ENCODE measurements at places on chromosomes 7 and 10.

- no peak for DNase-seq
Observed at GRCh38 chr7:108156897-108157605, 26.9 kb upstream of the LAMB4 start.

GRCh38 chr10:1153251-1153763 lies 97.1 kb downstream of the WDR37 start:
- DNase-seq, result peak; percentile 39

GRCh38 chr7:117113871-117114270 lies 160.6 kb downstream of the ST7 start:
- no peak for DNase-seq

DNA sequence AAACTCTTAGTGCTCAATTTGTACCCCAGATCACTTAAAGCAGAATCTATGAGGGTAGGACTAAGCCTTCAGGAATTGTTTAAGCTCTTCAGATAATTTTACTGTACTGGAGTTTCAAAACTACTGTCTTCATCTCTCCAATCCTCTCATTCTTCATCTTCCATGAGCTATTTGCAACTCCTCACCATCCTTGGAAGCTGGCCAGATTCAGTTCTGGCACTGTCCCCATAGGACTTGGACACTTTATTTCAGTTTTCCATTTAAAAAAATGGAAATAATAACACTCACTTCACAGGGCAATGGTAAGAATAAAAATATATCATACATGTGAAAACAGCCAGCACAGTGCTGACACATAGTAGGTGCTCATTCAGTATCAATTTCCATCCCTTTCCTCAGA lies 74.6 kb downstream of the PPP1R17 start:
- DNase-seq, result no peak

GRCh38 chr7:157622000-157622399 lies 285.2 kb downstream of the DNAJB6 start:
- peak; percentile 63 for DNase-seq

GRCh38 chr7:3082831-3083230 lies 39.2 kb upstream of the CARD11 start:
- no peak for DNase-seq

DNA sequence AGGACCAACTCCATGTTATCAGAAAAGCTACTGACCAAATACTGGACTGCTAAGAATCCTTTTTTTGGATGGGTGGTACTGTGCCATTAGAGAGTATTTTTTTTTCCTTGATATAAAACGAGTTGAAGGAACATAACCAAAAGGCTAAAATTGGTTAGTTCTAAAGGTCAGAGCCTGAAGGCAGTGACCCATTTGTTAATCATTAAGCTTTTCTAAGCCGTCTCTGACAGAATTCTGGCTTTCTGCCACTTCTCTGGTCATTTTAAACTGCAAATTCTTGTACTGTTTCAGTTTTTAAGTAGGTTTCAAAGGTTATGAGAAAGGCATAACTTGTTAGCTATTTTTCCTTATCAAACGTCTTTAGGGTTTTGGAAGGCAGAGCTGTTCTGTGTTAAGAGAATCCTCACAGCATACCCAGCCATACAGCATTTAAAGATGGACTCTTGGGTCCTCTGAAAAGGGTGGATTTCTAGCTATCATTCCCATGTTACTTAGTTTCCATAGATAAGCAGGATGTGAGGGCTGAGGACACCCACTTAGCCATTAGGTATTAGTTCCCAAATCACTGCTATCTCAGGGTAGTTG lies 196.8 kb downstream of the RNLS start:
- DNase-seq, result peak; percentile 26

GRCh38 chr10:36126076-36126475 lies 484.0 kb upstream of the FZD8 start:
- no peak for DNase-seq

DNA sequence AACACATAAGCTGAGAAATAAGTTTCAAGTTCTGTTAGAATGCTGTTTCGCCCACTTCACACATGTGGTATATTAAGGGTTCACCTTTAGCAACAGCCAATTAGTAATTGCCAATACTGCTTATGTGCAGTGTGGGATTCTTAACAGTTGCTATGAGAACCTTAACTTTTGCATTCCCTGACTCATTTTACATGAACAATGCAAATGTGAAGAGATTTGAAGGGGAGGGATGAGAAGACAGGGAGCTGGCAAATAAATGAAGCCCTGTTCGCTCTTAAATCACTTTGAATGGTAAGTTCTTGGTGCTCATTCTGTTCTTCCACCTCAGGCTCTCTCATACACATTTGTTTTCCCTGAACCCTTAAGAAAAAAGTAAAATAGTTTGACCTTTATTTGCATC lies 82.3 kb downstream of the LRRC4 start:
- DNase-seq, result no peak

DNA sequence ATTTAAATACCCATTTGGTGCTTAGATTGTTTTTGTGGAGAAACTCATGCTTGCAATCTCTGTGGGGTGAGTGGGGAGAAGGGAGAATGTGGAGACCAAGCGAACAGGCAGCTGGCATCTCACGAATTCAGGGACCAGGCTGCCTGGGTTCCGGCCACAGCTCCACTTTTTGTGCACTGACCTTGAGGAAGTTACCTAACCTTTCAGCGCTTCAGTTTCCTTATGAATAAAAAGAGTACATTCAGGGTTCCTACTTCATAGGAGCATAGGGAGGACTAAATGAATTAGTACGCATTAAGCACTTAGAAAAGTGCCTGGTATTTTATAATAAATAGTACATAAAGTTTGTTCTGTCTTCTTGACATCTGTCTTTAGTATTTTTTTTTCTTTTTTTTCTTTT lies 72.5 kb downstream of the PRTFDC1 start:
- no peak for DNase-seq

GRCh38 chr10:113497198-113497597 lies 55.7 kb upstream of the HABP2 start:
- no peak for DNase-seq

- no peak for DNase-seq
Observed at GRCh38 chr10:23291551-23292334, 52.9 kb downstream of the C10orf67 start.

DNA sequence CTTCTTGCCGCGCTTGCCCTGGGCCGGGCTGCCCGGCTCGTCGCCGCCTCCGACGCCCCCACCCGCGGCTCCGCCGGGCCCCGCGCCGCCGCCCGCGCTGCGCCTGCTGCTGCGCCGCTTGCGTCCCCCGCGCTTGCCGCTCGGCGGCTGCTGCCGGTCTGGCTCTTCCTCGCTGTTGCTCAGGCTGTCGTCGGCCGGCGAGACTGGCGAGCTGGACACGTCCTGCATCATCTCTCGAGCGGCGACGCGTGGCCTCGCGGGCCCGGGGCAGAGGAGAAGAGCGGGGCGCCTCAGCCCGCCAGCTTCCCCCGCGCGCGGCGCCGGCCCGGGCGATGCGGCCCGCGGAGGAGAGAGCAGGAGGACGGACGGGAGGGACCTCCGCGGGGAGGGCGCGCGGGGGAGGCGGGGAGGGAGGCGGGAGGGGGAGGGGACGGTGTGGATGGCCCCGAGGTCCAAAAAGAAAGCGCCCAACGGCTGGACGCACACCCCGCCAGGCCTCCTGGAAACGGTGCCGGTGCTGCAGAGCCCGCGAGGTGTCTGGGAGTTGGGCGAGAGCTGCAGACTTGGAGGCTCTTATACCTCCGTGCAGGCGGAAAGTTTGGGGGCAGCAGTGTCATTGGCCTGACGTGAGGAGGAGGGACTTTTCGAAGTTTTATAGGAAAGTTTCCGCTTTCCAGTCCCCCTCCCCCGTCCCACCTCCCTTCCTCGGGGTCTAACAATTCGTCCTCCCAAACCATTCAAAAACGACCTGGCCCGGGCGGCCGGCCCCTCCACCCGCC lies at the start of gene TWIST1:
TWIST1 (minus strand) TSS at position 546 of the 779 bp plus-strand sequence; CDS start at position 231, 315 bp downstream.
- DNase-seq, result no peak

GRCh38 chr7:73870041-73870492 lies 9.1 kb downstream of the TMEM270 start:
- DNase-seq, result no peak

GRCh38 chr10:131437556-131438475 lies 126.3 kb upstream of the TCERG1L start:
- no peak for DNase-seq

DNA sequence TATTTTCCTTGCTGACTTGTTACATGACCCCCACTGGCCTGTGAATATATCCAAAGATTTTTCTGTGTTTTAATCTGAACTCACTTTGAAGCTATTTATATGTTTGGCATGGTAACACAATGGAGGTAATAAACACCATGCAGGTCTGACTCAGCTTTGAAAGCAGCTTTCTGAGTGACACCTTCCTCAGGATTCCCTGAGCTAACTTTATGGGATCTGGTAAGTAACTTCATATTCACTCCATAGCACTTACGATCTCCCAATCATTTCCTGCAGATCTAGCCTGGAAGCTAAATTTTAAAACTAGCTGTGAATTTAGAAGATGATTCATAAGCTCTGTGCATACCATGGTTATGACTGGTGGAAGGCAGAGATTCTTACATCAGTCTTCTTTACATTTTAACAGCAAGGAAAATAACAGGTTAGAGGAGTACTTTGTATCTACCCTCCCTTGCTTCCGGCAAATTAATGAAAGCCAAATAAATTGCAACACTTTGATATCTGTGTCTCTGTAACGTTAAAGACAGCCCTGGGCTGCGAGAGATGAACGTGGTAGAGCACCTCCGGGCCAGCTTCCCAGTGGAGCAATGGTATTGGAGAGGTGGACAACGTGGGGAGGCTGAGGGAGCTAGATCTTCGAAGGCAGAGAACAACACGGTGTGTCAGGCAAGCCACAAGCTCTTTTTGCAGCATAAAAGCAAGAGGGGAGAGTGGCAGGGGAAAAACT lies 170.2 kb upstream of the KLF14 start:
- no peak for DNase-seq

DNA sequence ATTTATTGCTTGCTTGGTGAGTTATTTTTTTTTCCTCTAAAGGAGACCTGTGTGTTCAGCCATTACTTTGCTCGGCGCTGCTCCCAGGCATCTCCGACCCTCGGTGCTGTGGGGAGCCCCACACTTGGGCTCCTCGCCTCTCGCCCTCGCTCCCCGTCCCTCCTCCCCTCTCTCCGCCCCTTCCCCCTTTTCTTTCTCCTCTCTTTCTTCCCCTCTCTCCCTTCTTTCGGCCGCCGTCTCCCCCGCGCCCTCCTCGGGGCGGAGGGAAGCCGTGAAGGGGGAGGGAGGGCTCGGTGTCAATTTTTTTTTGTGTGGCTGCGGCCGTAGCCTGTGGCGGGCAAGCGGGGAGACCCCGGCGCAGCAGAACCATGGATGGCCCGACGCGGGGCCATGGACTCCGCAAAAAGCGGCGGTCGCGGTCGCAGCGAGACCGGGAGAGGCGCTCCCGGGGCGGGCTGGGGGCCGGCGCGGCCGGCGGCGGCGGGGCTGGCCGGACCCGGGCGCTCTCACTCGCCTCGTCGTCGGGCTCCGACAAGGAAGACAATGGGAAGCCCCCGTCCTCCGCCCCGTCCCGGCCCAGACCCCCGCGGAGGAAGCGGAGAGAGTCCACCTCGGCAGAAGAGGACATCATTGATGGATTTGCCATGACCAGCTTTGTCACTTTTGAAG lies 1.1 kb downstream of the AUTS2 start:
- DNase-seq, result peak; percentile 41

All from DND-41 (cell line).